ENCODE measurements at places on chromosomes 4 and X. TPM values are rescaled to one million over a fixed set of nuclear protein-coding genes. Genes with fewer than 3 reads are reported as not detected.

DNA sequence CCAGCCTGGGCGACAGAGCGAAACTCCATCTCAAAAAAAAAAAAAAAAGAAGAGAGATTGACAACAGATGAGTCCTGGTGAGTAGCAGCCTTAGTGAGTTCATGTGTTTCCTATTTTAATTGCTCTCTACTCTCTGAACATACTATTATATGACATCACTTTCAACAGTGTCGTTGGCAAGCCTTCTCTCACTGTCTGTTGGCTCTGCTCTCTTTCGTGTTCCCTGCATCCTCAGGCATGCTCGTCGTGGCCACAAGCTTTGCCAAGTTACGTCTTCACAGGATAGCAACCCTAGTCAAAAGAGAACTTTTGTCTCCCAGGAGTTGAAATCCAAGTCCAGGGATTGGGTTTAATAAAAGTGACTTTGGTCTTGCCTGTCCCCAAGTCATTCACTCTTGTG is 117.1 kb upstream of the EGFL6 start:
- DNase-seq = no peak
- peaks cover 3% of the 10 kb centered on the region for H3K27me3 ChIP-seq
- no peak overlapping the region for H3K27ac ChIP-seq
- no peaks in the 10 kb centered on the region for H3K36me3 ChIP-seq
- H3K4me1 ChIP-seq = no peaks in the 10 kb centered on the region

DNA sequence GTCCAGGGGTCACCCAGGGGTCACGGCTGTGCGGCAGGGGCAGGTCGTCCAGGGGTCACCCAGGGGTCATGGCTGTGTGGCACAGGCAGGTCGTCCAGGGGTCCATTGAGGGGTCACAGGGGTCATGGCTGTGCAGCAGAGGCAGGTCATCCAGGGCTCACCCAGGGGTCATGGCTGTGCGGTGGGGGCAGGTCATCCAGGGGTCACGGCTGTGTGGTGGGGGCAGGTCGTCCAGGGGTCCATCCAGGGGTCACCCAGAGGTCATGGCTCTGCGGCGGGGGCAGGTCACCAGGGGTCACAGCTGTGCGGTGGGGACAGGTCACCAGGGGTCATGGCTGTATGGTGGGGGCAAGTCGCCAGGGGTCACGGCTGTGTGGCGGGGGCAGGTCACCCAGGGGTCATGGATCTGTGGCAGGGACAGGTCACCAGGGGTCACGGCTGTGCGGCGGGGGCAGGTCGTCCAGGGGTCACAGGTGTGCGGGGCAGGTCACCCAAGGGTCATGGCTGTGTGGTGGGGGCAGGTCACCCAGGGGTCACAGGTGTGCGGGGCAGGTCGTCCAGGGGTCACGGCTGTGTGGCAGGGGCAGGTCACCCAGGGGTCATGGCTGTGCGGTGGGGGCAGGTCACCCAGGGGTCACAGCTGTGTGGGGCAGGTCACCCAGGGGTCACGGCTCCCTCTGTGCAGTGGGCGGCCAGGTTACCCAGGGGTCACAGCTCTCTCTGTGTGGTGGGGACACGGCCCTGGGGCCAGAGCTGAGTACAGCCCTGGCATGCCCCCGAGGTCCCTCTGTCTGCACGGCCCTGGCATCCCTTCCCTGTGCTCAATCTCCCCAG is 16.0 kb downstream of the ATP5ME start:
- H3K27ac ChIP-seq = no peak overlapping the region
- DNase-seq = no peak
- H3K4me1 ChIP-seq = no peaks in the 10 kb centered on the region
- no peaks in the 10 kb centered on the region for H3K27me3 ChIP-seq

DNA sequence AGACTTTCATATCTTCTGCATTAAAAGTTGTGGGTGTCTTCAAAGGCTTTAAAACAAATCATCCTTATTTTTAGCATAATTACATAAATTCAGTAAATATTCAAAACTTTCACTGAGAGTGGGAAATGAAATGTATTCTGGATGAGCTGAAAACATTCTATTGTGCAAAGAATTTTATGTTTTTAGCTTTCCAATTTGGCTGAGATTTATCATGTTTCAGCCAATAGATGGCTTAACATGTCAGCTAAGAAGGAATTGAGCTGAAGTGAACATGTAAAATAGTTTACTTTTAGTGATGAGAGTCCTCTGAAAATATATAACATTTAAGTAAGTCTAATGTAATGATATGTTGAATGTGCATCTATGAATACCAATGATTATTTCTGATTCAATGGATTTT is 213.5 kb upstream of the GIMD1 start:
- H3K4me3 ChIP-seq = no peak overlapping the region
- no peaks in the 10 kb centered on the region for H3K4me1 ChIP-seq
- no peak overlapping the region for H3K27ac ChIP-seq

GRCh38 chr4:74715706-74716435 is 78.5 kb downstream of the BTC start:
- H3K36me3 ChIP-seq = no peaks in the 10 kb centered on the region
- no peak for DNase-seq
- no peak overlapping the region for H3K27ac ChIP-seq
- H3K27me3 ChIP-seq = no peaks in the 10 kb centered on the region

DNA sequence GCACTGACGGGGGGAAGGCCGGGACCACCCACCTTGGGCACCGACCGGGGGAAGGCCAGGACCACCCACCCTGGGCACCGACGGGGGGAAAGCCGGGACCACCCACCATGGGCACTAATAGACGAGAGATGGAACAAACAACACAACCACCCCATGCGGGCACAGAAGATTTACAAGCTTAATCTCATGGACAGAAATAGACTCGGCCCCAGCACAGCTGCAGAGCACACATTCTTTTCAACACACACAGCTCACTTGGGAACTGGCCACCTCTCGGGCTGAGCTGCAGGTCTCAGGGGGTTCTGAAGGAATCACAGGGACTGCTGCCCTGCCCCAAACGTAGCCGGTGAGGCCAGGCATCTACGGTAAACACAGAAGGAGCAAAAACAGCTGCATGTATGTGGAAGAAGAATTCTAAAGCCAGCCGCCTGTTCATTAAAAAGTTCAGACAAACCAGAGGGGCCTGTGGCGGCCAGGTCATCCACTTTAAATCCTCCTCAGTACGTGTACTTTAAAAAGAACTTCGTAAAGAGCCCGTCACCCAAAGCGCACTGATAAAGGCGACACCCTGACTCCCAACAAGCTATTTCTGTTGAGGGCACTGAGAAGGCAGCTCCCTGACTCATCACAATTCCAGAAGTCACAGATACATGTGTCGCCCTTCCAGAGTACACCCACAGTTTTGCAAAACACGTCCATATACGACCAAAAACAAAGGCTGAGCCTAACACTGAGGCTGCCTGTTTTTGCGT is 17.7 kb downstream of the PPP2R3B start:
- peaks cover 6% of the 10 kb centered on the region for H3K4me1 ChIP-seq
- DNase-seq = no peak
- peaks cover 25% of the 10 kb centered on the region for H3K27me3 ChIP-seq

DNA sequence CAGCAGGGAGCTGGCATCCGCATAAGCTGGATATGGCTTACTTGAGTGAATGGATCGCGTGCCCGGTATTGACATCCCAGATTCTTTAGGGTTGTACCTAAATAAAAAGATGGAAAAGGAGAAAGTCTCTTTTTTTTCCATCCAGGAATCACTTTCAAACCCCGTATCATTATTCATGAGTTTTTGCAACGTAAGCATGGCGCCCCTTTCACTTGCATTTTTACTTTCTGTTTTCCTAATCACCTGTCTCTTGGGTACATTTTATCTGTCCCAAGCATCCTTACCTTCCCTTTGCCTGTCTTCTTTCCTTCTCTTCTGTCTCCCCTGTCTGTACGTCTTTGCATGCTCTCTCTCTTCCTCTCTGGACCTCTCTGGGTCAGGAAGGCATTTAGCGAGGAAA is 128.6 kb downstream of the CPE start:
- no peaks in the 10 kb centered on the region for H3K36me3 ChIP-seq
- peaks cover 2% of the 10 kb centered on the region for H3K4me1 ChIP-seq
- H3K27ac ChIP-seq = no peak overlapping the region
- peaks cover 3% of the 10 kb centered on the region for H3K27me3 ChIP-seq
- DNase-seq = no peak
- H3K4me3 ChIP-seq = no peak overlapping the region

DNA sequence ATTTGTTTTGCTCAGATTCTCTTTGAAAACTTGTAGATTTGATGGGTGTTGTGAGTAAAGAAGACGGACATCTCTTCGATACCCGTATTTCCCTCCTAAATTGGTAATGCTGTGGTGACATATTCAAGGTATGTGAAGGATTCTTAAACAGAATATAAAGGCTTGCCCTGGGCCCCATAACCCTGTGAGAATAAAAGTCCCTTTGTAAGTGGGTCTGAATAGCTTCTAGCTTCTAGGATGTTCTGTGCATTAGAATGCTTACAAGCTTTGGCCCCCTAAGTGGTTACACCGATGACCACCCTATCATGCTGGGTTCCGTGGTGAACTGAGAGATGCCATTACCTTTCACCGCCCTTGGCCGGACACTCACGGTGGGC is 574 bp upstream of the MOB1B start:
- H3K4me3 ChIP-seq = peak overlapping the region; percentile 100
- H3K27ac ChIP-seq = peak overlapping the region; percentile 95
- peaks cover 14% of the 10 kb centered on the region for H3K36me3 ChIP-seq
- no peak for DNase-seq
- H3K27me3 ChIP-seq = no peaks in the 10 kb centered on the region

- H3K4me1 ChIP-seq = peaks cover 16% of the 10 kb centered on the region
- no peaks in the 10 kb centered on the region for H3K36me3 ChIP-seq
- peak overlapping the region; percentile 95 for H3K4me3 ChIP-seq
- peak overlapping the region; percentile 94 for H3K27ac ChIP-seq
- DNase-seq = peak; percentile 20
Measured at GRCh38 chrX:102154218-102154860, 1.4 kb downstream of the BEX5 start.

DNA sequence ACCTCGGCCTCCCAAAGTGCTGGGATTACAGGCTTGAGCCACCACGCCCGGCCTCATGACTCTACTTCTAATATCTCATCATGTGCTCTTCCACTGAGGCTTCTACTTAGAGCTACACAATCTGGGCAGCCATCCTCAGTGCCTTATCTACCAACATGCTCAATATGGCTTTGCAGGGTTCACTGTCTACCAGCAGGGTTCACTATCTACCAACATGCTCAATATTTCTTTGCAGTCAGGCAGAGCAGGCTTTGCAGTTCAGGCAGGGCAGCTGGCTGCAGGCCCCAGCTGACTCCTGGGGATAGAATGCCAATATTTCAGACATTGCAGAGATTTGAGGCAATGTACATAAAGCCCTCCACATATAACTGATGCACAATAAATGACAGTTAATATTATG is 47.5 kb downstream of the PKD2 start:
- no peak overlapping the region for H3K27ac ChIP-seq
- DNase-seq = no peak
- no peak overlapping the region for H3K4me3 ChIP-seq
- peaks cover 3% of the 10 kb centered on the region for H3K4me1 ChIP-seq
- peaks cover 9% of the 10 kb centered on the region for H3K36me3 ChIP-seq
- H3K27me3 ChIP-seq = no peaks in the 10 kb centered on the region

DNA sequence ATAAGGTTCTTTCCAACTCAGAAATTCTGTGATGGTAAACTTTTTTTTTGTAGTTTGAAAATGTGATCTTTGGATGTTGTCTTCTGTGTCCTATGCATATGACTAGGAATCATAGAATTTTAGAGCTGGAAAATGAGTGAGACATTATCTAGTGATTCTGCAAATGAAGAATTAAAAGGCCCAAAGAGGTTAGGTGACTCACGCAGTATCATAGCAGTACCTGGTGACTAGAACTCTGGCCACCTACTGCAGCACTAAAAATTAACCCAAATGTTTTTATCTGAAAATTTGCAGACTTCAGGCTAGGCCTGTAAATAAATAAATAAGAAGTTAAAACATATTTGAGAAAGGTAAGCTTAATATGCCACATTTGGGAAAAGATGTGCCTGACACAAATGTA is 52.8 kb downstream of the NFKB1 start:
- peaks cover 43% of the 10 kb centered on the region for H3K36me3 ChIP-seq
- no peak for DNase-seq
- peak overlapping the region; percentile 40 for H3K27ac ChIP-seq
- H3K4me3 ChIP-seq = no peak overlapping the region

DNA sequence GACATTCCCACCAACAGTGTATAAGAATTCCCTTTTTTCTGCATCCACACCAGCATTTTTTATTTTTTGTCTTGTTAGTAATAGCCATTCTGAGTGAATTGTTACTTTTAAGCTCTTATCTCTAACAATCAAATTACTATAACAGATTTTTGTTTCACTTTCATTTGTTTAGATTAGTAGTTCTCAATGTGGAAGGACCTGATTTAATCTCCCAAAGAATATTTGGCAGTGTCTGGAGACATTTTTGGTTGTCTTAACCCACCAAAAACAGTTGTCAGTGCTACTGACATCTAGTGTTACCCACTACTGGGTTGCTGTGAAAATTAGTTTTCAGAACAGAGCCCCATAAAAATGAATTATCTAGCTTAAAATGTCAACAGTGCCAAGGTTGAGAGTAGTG is 37.9 kb downstream of the RUFY3 start:
- DNase-seq = no peak
- H3K27ac ChIP-seq = no peak overlapping the region
- peaks cover 14% of the 10 kb centered on the region for H3K36me3 ChIP-seq
- peaks cover 10% of the 10 kb centered on the region for H3K4me1 ChIP-seq

DNA sequence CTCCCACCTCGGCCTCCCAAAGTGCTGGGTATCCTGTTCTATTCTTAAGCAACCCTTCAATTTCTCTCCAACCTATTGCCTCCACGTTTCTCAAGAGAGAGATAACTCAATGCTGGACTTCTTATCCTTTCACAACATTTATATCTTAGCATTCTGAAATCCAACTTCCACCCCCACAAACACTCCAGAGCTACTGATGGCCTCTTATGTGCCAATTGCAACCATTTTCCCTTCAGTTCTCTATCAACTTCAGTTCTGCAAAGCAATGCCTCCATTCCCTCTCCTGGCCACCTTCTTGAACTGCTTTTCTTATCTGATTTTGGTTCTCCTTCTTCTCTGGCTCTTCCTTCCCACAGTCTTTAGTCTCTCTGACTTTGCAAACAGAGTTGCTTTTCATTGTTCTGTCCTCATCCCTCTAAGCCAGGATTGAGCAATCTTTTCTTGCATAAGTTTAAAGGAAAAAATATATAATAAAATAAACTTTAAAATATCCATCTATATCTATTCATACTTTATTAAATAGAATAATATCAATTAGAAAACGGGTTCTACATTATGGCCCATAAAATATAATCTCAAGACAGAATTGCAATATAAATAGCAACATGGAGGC is 3.6 kb upstream of the STBD1 start:
- no peak for DNase-seq
- peaks cover 22% of the 10 kb centered on the region for H3K27me3 ChIP-seq
- H3K4me1 ChIP-seq = peaks cover 43% of the 10 kb centered on the region

- H3K4me3 ChIP-seq = no peak overlapping the region
- no peak for DNase-seq
Measured at GRCh38 chrX:30283456-30284200, 25.6 kb downstream of the NR0B1 start.

- H3K4me1 ChIP-seq = no peaks in the 10 kb centered on the region
- H3K27me3 ChIP-seq = no peaks in the 10 kb centered on the region
- H3K4me3 ChIP-seq = no peak overlapping the region
- H3K27ac ChIP-seq = no peak overlapping the region
- no peaks in the 10 kb centered on the region for H3K36me3 ChIP-seq
Measured at GRCh38 chr4:113881256-113881655, 98.2 kb downstream of the ARSJ start.

Gene SUPT20HL1
- total RNA-seq = not detected

Gene CCDC110
- total RNA-seq = 0.11 TPM

Gene SSX1
- not detected for total RNA-seq

Gene TKTL2
- total RNA-seq = not detected

Gene GPC4
- total RNA-seq = not detected

Gene EGF
- not detected for total RNA-seq

Gene PRRG3
- total RNA-seq = not detected

Measured in activated naive CD8-positive, alpha-beta T cell treated with anti-CD3 and anti-CD28 coated beads, Interleukin-2, amount 10 ng/mL, durations not matched to agents 7 days and 5 days (primary cell).